ENCODE measurements at places on chromosomes 2 and 18.

GRCh38 chr18:56647951-56648893 lies 2.9 kb upstream of the WDR7 start:
- no peak for DNase-seq

DNA sequence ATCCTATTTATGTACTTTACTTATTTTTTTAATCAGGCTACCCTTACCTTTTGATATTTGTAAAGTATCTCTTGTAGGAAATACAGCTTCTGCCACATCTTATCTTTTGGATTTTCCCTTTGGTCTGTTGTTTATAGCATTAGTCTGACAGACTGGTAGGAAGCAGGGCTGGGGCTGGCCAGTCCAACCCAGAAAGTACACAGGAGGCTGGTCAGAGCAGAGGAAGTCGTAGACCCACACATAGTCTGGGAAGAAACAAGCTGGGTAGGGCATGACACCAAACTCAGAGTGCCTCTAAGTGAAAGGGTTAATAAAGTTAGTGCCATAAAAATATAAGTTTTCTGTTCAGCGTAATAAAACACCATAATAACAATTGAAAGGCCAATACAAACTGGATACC lies 51.7 kb downstream of the BOLA3 start:
- DNase-seq: no peak

- DNase-seq: no peak
Observed at GRCh38 chr2:190582736-190583506, 48.4 kb upstream of the NEMP2 start.

GRCh38 chr2:58350484-58350883 lies 109.4 kb upstream of the FANCL start:
- no peak for DNase-seq

- no peak for DNase-seq
Observed at GRCh38 chr2:8550937-8551621, 130.8 kb upstream of the ID2 start.

- DNase-seq: no peak
Observed at GRCh38 chr2:1804351-1804771, 60.0 kb upstream of the PXDN start.

DNA sequence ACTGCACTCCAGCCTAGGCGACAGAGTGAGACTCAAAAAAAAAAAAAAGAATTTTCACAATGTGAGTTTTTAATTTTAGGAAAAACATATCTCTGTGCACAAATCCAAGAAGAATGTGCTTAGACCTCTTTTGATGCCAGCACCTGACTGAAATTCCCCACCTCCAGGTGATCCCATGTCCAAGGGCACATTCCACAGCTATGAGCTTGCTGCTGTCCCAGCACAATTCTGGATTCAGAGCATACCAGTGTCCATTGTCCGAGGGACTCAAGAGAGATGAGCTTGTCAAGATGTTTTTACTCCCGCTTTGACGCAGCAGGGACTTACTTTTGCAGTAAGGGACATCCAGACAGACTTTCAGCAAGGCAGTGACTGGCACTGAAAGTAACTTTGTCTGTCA lies 489.1 kb upstream of the ACVR2A start:
- no peak for DNase-seq

- no peak for DNase-seq
Observed at GRCh38 chr2:135557530-135557929, 26.2 kb downstream of the R3HDM1 start.

GRCh38 chr2:41930807-41931566 lies 116.8 kb upstream of the PKDCC start:
- DNase-seq: no peak

- DNase-seq: no peak
Observed at GRCh38 chr2:240407090-240407489, 28.4 kb upstream of the GPC1 start.

DNA sequence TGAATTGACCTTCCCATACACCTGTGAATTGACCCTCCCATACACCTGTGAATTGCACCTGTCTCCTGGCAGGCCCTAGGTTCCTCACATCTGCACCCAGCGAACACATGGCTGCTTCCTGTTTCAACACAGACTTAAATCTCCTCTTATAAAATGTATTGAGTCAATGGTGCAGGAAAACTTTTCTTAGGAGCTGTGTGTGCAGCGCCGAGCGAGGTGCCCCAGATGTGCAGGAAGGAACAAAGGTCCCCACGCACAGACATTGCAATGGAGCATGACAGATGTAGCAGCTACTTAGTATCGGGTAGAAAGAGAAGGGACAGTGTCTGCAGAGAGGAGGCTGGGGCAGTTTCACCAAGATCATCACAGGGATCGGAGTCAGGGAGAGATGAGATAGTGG lies 85.5 kb upstream of the PXDN start:
- DNase-seq: no peak

GRCh38 chr2:201235860-201236811 lies 24.2 kb upstream of the CASP8 start:
- DNase-seq: peak; percentile 58

DNA sequence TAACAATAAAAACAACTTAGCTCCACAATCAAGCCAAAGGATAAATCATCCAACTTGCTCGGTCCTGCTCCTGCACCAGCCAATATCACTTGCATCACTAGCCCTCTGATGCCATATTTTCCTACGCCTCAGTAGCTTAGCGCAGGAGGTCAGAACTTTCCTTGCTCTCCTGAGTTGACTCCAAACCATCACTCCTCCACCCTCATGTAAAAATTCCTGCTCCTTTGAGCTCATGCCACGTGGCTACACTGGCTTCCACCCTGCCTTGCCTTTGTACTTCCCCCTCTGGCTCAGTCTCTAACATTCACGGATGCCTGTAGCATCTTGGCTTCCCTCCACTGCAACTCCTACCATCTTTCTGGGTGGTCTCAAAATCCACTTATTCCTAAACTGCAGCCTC lies 25.2 kb downstream of the AAK1 start:
- DNase-seq: no peak

GRCh38 chr2:109289504-109290222 lies 160.7 kb downstream of the SH3RF3 start:
- no peak for DNase-seq

DNA sequence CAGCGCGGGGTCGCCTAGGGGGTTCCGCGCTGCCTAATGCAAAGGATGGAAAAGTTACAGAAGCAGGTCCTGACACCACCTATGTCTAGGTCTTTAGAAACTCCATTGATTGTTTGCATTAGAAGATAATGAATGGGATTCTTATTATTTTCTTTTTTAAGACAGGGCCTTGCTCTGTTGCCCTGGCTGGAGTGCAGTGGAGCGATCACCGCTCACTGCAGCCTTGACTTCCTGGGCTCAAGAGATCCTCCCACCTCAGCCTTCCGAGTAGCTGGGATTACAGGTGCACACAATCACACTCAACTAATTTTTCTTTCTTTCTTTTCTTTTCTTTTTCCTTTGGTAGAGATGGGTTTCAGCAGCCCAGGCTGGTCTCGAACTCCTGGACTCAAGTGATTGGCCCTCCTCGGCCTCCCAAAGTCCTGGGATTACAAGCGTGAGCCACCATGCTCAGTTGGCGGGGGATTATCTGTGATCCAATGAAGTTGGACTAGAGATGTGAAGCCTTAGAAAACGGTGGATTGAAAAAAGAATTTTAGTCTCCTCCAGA lies 761 bp upstream of the IDH1 start:
- DNase-seq: no peak

DNA sequence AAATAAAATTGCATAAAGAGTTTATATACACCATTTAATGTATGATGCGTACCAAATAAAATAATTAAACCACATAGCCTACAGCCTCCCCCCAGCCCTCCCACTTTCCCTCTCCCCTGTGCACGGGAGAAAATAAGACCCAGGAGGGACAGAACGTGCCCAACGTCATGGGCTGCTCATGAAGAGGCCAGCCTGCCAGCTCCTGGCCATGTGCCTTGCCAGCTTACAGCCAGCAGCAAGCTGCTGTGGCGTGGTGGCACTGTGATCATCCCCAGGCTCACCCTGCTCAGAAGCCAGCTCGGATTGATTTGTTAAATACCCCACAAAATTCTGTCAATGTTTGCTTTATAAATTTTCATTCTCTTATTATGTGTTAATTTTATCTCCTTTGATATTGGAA lies 7.6 kb downstream of the GPR148 start:
- DNase-seq: no peak

DNA sequence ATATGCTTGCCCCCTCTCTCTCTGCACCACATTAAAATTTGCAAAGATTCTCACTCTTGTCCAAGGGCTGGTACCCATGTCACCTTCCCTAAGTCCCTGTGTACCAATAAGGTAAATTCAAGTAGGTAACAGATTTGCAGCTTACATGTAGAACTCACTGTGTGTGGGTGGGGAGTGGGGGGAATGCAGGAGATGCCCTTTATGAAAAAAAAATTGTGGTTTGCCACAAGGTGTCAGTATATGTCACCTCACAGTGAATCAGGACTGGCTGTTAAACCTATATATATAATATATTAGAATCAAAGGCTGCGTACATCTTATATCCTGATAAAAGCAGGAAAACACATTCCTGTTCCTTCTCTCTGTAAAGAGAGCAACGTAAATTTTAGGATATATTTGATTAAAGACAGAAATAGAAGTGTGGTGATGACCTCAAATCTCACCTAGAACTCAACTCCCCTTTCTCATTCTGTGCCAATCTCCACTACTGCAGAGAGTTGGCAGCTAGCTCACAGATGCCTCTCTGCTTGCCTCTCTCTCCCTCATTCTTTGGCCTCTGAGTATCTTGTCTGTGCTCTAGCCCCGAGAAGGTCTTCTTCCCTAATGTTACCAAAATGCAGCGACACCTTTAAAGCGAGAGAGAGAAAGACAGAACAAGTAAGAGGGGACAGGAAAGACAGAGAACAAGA lies 536 bp downstream of the XDH start:
- no peak for DNase-seq

GRCh38 chr2:38794235-38794946 lies 16.4 kb downstream of the GEMIN6 start:
- DNase-seq: no peak

DNA sequence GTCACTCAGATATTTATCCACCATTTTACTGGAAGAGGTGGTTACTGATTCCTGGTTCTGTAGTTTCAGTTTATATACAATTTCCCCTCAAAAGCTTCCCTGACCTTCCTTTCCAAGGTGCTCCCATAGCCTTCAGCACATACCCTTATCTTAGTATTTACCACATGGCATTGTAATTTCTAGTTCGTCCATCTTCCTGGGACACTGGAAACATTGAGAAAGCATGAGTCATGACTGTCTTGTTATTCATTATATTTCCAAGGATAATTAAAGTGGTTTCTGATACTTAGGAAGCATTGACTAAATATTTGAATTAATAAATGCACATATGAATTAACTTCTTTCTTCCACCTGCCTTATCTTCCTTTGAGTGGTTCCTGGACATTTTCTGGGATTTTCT lies 203.8 kb downstream of the ETAA1 start:
- no peak for DNase-seq

- no peak for DNase-seq
Observed at GRCh38 chr18:63765837-63766236, 9.4 kb upstream of the SERPINB7 start.

DNA sequence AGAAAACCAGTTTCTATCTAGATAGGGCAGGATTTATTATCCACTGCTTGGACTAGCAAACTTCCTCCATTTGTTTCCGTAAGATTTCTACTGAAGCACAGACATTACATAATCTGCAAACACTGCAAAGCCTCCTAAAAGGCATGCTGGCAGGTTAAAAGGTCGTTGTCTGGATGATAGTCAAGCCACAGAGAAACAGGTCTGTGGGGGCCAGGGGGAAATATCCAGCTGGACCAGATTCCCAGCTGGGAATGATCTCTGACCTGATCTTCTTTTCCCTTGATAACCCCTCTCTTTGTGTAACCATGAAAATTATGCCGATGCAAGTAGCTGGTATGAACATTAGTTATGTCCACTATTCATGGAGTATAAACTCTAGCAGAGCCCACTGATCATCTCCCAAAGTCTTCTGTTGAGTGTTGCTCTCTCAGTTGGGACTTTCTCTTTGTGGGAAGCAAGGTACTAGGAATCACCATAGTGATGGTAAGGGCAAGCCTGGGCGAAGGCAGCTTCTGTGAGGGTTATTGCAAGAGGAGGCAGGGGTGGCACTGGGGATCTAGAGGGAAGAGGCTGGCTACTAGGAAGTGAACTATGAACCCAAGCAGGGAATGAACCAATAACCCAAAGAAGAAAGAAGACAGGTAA lies 61.3 kb downstream of the GDF7 start:
- DNase-seq: peak; percentile 11

GRCh38 chr2:109478906-109479493 lies 134.8 kb downstream of the SEPTIN10 start:
- no peak for DNase-seq

- DNase-seq: no peak
Observed at GRCh38 chr2:161139098-161139987, 20.9 kb upstream of the TANK start.

DNA sequence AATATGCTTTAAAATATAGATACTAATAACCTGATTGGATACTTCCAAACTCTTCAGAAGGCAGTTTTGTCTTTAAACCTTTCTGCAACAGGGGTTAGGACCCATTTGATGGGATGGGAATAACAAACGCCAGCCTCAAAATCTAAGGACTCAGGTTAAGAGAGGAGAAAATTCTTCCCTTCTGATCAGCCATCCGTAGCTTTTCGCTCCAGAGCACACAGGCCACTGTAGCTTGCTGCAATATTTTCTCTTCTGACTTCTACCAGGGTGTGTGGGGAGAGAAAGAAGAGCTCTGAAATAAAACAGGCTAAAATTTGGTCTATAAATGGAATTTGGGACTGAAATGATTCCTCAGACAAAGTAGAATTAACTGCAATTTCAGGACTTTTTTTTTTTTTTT lies 95.1 kb downstream of the ALPK2 start:
- no peak for DNase-seq

DNA sequence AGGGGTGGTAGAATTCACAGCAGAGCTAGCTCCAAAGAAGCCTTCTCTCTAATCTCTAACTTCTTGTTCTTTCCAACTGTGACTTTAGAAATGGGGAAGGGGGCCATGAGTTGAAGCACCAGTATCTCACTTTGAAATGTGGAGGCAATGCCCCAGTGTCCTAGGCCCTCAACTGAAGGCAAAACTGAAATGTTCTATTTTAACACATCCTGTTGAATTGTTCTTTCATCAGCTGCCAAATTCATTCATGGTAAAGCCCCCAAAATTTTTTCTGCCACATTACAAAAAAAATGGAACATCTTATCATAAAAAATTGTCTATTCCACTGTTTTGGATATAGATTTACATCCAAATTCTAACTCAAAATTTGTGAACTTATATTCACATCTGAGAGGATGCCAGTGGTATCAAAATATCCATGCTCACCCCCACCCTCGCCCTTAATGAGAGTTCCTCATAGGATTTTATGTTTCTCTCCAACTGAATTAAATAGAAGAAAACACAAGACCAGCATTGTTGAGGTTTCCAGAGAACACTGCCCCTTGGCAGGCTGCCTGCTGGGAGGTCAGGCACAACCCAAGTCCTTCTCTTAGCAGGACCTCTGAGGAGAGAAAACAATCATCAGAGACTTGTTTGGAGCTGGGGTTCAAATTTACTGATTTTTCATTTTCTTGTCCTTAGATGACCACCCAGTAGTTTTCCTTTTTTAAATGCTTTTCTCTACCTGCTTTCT lies 147.4 kb upstream of the PGAP1 start:
- no peak for DNase-seq

All from BE2C (cell line).